ENCODE measurements at places on chromosomes 6 and 20.

DNA sequence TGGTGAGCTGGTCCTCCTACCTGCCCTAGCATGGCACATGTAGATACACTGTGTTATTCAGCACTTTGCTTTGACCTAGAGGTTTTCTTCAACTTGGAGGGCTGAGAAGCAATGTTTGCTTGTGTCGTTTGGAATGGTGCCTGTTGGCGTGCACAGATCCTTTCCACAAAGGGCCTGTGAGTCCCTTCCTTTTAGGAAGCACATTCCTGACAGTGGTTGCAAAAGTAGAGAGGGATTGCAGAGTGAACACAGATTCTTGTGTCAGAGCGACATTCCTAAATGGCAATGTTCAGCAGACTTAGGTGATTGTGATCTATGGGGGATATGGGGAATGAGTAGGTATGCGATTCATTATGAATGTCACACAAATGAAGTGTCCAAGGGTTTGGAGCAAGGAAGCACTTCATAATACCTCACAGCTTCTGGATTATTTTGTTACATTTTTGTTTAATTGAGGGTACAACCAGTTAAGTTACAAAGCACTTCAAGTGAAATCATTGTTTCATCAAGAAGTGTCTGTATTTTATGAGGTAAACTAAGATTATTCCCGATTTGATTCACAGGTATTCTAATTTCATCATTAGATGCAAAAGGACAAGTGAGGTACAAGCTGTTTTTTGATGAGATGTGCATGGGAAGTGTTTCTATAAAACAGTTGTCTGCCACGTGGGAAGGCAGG, 713 bp upstream of the RNF144B start:
- no peak for DNase-seq

- peak; percentile 82 for DNase-seq
These were observed 3.4 kb upstream of the ZNF292 start for GRCh38 chr6:87151781-87152525.

DNA sequence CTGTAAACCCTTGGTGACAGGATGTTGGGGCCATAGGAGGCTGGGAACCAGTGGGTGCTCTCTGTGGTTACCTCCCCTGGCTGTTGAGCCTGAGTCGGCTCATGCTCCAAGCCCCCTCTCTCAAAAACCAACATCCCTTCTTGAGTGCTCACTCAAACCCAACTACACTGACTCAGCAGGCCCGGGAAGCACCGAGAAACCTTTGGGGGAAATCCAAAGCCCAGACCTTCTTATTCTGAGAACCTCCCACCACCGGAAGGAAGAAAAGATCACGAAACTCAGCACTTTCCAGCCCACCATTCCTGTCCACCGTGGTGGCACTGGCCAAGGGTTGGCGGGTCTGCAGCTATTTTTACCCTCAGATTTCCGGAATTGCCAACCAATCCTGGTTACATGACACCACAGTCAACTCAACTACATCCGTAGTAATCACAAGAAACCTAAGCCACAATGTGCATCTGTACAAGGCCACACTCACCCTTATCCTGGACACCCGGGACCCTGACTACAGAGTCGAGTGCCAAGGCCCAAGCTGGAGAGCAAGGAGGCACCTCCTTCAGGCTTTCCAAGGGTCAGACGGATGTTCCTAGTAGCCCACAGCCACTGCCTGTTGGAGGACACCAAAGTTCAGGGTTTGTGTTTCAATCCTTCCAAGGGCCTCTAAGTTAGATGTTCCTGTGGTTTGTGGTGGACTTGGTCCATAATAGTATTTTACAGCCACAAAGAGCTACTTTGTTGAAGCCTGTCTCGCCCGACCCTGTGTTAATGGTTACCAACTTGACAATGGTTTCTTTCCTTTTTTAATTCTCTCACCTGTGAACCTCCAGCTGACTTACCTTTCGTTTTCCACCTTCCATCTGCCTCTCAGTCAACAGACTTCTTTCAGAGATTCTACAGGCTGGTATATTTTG, 317.0 kb downstream of the CDC5L start:
- DNase-seq = no peak

DNA sequence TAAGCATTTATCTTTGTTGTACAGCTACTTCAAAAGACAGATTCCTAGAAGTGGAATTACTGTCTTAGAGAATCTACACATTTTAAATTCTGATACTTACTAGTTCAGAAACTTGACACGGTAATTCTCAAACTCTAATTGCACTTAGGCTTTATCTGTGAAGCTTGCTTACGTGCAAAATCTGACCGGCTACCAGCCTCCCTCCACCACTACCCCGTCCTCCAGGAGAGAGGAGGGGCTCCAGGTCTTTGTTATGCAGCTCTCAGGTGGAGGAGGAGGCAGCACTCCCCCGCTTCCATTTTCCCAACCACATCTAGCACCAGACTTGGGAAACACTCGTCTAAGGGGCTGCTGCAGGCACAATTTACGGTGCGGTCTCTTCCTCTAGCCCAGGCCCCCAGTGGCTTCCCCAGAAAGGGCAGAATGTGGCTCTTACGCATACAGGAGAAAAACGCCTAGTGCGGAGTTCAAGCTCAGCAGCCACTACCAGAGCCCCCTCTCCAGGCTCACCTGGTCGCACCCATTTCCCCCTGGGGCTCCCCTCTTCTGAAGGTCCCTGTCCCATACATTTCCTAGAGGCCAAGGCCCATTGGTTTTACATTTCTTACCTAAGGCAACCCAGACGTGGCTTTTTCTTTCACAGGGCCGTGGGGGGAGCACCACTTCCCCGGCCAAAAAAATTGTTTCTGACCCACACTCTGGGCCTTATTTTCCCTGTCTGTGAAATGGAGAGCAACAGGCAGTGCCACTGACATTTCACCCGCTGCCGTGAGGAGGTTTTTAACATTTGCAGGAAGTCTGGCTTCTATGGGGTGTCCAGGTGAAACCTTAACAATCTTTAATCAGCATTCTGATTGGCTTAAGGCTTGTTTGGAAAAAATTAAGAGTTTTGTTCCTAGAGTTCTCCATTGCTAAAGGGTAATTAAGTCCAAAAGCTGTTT, 1.6 kb upstream of the TGIF2 start:
- DNase-seq = no peak

DNA sequence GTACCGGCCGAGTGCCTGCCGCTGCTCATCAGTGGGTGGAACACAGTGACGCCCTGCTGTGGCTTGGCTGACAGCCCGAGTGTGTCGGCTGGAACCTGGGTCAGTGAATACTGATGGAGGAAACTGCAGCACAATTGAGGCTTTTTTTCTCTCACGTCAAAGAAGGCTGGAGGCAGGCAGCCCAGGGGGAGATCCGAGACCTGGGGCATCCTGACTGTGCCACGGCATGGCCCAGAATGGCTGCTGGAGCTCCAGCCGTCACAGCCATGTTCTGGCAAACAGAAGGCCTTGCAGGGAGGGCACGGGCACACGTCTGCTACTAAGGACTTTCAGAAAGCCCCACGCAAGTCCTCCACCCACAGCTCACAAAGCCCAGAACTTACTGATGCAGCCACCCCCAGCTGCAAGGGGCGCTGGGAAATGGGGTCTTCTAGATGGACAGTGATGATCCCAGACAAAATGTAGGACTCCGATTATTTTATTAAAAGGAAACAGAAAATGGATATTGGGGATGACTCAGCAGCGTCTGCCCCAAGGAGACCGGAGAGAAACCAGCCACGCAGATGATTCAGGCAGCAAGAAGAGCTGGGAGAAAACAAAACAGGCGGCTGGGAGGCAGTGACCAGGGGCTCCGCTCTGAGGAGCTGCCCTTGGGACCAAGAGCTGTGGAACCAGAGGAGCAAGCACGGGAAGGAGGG, 140.0 kb downstream of the TAF4 start:
- no peak for DNase-seq

DNA sequence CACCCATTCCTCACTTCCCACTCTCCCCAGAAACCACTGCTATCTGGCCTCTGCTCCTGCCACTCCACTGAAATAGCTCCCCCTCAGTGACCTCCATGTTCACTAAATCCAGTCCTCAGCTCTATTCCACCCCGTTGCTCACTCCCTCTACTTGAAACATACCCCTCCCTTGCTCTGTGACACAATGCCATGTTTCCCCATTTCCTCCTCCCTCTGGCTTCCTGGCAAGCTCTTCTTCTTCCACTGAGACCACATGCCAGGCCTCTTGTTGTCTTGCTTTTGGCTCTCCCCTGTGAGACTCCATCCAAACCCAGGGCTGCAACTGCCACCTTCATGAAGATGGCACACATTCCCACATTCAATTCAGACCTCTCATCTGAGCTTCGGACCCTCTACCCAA, 13.9 kb downstream of the TMEM151B start:
- no peak for DNase-seq

DNA sequence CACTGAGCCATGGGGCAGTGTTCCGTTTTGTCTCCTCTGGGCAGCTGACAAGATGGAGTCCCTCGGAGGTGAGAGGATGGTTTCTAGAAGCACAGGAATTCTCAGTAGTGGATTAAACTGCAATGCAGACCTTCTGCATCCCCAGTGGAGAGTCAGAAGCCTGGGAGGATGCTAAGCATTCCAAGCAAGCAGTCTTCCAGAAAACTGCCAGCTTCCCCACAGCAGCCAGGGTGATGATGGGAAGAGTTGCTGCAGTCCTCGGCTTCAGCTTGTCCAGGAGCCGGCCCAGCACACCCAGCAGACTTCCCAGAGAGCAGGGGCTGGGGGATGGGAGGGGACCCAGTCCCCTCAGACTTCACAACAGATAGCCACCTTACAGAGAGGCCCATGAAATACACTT, 163.6 kb downstream of the LY86 start:
- DNase-seq = no peak

DNA sequence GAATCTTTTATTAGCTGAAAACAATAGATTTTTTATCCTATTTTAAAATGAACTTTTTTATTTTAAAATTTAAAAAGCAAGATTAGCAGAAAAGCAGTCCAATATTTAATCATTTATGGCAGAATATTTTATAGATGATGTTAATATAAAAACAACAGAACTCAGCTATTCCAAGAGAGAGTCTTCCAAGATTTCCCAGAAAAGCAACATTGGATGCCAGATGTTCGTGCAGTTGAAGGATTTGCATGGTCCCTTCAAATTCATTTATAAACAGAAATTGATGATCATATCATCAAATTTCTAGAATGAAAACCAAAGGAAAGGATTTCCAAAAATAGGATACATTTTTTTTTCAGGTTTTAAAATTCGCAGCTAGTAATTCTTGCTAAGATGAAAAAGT, 25.4 kb upstream of the CNKSR3 start:
- DNase-seq = no peak

DNA sequence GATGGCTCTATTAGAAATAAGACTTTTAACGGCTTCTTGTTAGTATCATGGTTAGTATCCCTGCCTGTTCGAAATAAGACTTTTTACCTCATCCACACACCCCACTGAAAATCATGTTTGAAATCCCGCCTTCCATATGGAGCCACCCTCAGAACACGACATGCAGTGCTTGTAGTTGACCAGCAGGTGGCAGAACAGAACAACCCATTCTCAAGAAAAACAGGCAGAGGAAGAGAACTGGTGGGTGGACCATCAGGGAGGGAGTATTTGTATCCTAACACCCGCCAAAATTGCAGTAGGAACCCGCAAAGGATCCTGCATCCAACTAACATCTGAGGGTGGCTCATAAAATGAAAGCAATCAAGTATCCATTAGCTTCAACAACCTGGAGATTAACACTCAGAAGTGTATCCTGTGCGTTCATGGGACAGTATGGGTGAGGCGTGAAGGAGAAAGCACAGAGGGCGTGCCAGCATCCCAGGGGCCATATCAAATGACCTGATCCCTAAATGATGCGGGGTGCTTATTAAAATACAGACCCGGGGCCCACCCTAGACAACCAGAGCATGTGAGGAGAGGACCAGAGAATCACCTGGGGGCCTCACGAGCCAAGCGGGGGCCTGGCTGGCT, 89.6 kb upstream of the NHSL1 start:
- peak; percentile 37 for DNase-seq

DNA sequence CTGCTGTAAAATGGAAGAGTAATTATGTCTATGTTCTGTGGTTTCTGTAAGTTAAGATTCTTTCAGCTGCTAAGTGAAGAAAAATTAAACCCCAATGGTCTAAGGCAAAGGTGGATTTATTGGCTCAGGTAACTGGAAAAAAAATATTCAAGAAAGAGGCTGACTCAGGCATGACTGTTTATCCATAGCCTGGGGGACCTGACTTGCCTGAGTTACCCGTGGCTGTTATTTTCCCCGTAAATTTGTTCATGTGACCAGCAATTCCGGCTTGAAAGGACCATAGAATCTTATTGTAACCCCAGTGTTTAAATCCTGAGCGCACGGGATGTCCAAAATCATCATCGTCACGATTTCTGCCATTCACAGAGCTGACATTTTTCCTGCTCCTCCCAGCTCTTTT, 32.3 kb upstream of the SULF2 start:
- DNase-seq = no peak
